ENCODE measurements at places on chromosomes 16 and 17. TPM values are rescaled to one million over a fixed set of nuclear protein-coding genes. Genes with fewer than 3 reads are reported as not detected.

Gene LPO
- not detected for total RNA-seq

Gene ARRB2
- 3.2 TPM for total RNA-seq

Gene ANKRD40CL
- not detected for total RNA-seq

Gene LRRC36
- 0.14 TPM for total RNA-seq

Gene PDPK1
- total RNA-seq, result 11.9 TPM

Gene PRCD
- 11.1 TPM for total RNA-seq

Gene KRTAP4-5
- not detected for total RNA-seq

Gene TLCD3B
- total RNA-seq, result 0.09 TPM

Gene GPRC5C
- 10.7 TPM for total RNA-seq

Gene COPRS
- total RNA-seq, result 93.1 TPM

Gene YBX2
- not detected for total RNA-seq

Gene USP43
- under 0.01 TPM for total RNA-seq

Gene MYH8
- total RNA-seq, result under 0.01 TPM

Gene C16orf54
- not detected for total RNA-seq

Gene TTYH2
- total RNA-seq, result 2.9 TPM

Gene MC1R
- total RNA-seq, result 4.3 TPM

Gene REXO5
- total RNA-seq, result 4.9 TPM

Gene HOXB8
- total RNA-seq, result not detected

Gene VAT1L
- 30.9 TPM for total RNA-seq

Gene TOP2A
- total RNA-seq, result 11.4 TPM

Gene SLC22A31
- total RNA-seq, result 1.0 TPM

Gene DHX38
- total RNA-seq, result 101 TPM

Gene CLEC19A
- total RNA-seq, result not detected

Gene GNGT2
- 0.28 TPM for total RNA-seq

Gene ZNF276
- 8.2 TPM for total RNA-seq

Gene RAB37
- 0.43 TPM for total RNA-seq

Gene OTOP3
- total RNA-seq, result not detected

Gene KRT32
- total RNA-seq, result not detected

Gene MT1A
- total RNA-seq, result 0.28 TPM

Gene TBC1D28
- not detected for total RNA-seq

Gene CD19
- not detected for total RNA-seq

Gene OR3A3
- not detected for total RNA-seq

Gene SPNS3
- under 0.01 TPM for total RNA-seq

Gene MAPT
- total RNA-seq, result 0.18 TPM

Gene GCGR
- 0.09 TPM for total RNA-seq

Gene CA7
- total RNA-seq, result not detected

Gene TEX14
- under 0.01 TPM for total RNA-seq

Gene CD300A
- total RNA-seq, result not detected

Gene MILR1
- 8.5 TPM for total RNA-seq

Gene NPIPA7
- 0.57 TPM for total RNA-seq
